ENCODE measurements at places on chromosomes 13 and 19.

DNA sequence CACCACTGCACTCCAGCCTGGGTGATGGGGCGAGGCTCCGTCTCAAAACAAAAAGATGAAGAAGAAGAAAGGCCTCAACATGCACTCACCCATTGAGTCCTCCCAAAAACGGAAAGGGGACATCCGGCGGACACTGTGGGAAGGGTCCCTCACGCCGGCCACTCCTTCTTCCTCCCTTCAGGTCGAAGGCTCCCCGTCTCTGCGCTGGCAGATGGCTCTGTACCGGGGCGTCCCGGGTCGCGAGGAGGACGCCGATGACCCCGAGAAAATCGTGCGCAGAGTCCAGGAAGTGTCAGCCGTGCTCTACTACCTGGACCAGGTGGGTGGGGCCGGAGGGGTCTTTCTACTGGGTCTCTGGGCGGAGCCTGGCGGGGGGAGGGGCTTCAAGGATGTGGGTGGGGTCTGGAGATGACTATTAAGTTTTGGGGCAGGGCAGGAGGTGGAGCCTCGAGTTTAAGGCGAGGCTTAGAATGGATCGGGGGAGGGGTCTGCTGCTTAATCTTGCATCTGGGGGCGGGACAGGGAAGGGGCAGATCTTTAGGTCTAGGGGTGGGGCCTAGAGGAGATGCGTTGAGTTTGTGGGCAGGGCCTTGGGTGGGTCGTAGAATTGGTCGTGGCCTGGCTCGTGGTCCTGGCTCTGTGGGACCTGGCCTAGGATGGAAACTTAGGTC, 90.2 kb downstream of the MAP4K1 start:
- no peak for DNase-seq

DNA sequence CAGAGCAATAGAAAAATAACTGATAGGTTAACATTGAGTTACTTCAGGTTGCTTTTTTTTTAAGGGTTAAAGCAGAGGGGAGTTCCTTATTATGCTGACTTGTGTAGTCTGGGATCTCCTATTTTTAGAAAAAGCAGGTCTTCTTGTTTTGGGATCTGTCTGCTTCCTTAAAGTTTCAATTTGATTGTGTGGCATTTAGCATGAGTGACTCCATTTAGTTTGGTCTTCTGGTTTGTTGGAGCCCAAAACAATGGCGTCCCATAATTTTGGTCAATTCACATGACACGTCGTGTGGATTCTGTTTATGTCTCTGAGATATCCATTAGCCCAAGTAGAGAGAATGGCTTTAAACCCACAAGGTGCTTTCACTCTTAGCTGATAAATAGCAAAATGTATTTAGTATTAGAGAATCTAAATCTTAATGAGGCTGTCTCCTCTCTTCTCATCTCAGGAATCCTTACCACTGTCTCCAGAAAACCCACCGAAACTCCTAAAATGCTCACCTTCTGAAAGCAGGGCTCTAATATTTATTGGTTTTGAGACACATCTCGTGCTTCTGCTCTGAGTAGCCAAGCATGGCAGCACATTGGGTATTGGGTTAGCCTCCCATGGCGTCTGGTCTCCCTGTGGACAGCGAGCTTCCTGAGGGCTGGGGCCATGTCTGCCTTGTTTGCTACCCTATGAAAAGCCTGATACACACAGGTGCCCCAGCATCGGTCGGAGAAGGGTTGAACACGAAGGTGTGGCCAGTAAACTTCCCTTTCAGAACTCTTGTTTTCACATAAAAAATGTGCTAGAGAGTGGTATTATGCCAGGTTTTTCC, 67.2 kb upstream of the GPR183 start:
- DNase-seq = no peak

DNA sequence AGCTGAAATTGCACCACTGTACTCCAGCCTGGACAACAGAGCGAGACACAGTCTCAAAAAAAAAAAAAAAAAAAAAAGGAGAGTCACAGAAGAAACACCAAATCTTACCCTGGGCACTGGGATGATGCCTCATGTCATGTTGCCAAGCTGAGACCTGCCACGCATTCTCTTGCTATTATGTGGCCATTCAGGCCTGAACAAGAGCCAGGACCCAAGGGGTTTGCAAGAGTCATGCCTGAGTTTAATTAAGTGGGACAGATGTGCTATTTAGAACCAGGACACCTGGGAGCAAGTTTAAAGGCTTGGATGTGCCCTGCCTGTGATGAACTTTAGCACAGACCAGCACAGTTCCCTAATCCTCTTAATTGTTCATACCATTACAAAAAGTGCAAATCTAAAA, 9.8 kb downstream of the PNMA8A start:
- DNase-seq = no peak

- peak; percentile 100 for DNase-seq
These were observed at the start of gene TOMM40 for GRCh38 chr19:44891016-44891882. TSS of gene TOMM40 (plus strand) at chr19:44891254. CDS start at chr19:44891416, 162 bp downstream.

DNA sequence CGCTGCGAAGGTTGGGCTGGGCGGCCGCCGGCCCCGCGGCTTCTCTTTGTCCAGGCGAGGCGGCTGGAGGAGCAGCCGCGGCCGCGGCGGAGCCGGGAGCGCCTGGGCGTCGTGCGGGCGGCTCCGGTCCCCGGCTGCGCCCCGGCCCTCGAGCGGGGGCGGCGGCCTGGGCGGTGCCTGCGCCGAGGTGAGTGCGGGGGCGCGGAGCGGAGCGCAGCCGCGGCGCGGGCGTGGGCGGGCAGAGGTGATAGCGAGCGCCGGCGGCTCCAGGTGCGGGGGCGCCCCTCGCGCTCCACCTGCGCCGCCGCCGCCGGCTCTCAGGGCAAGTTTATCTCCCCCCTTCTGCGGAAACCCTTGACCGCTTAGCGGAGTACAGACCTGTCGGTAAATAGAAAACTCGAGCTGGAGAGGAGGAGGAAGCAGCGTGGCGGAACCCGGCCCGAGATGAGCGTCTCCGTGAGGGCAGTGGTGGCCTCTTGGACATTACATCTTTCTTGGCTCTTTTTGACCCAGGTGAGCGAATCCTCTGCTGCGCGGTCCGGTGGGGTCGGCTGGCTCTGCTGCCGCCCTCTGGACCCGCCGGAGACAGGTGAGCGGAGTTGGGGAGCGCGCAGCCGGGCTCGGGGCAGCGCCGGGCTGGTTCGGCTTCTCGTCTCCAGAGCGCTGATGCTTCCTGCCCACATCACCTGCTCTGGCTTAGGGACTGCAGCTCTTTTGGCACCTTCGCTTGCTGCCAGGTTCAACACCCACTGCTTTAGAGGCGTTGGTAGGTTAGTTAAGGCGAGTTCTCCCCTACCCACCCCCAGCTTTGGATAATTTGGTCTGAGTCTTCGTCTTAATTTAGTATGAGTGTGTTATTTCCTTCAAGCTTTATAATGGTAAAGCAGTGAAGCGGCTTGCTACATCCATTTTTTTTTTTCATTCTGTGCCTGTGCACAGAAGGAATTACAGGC, at the start of gene MTUS2:
TSS of gene MTUS2 (plus strand) at position 241 of the 953 bp plus-strand sequence.
- DNase-seq = no peak

DNA sequence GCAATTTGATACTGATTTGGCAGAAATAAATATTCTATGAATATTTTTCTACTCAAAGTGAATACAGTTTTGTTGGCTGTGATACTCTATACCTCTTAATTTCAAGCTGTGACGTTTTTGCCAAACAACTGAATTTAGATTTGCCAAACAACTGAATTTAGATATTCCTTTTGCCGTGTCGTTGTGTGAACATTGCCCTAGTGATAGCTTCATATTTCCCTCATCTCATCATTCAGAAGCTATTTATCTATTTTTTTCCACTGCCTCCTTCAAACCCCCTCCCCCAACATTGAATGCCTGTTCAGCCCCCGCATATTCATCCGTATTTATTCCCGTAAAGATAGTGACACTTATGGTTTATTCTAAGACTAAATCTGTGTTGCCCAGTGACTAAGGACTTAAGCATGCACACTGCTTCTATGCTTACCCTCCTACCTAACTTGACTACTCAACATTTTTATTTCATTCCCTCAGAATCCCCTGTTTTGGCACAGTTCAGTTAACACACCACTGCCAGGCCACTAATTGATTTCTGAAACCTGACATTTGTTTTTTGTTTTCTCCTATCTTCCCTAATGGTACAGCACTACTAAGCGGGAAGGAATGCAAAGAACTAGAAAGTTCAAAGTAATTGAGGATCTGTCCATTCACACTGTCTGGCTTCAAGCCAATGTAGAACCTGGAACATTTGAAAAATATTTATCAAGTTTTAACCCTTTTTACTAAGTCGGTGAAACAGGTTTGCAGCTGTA, 2.8 kb upstream of the KLF5 start:
- DNase-seq = peak; percentile 88

- DNase-seq = no peak
These were observed 8.6 kb downstream of the ITM2B start for GRCh38 chr13:48241651-48242050.

- DNase-seq = no peak
These were observed 48.9 kb upstream of the URAD start for GRCh38 chr13:28037399-28037798.

GRCh38 chr13:108980237-108980636, 350.8 kb downstream of the MYO16 start:
- no peak for DNase-seq

DNA sequence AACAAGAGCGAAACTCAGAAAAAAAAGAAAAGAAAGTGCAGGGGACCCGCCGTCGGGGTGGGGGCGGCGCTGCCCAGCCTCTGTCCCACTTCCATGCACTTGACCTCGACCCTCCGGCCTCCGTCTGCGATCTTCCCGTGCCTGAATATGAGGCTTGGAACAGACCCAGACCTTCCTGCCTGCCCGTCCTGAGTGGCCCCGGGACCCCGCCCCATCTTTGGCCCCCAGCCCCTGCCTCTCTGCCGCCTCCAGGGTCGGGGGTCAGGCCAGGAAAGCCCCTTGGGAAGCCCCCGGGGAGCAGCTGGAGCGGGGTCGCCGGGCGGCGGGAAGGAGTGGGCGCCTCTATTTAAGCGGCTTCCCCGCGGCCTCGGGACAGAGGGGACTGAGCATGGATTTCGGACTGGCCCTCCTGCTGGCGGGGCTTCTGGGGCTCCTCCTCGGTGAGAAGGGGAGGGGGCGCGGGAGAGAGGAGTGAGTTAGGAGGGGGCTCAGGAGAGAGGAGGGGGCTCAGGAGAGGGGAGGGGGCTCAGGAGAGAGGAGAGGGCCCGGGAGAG, at the start of gene MADCAM1:
TSS of gene MADCAM1 (plus strand) at position 375 of the 554 bp plus-strand sequence. CDS start at position 389, 14 bp downstream.
- no peak for DNase-seq

GRCh38 chr13:32443111-32443510, 15.2 kb upstream of the N4BP2L1 start:
- peak; percentile 17 for DNase-seq

DNA sequence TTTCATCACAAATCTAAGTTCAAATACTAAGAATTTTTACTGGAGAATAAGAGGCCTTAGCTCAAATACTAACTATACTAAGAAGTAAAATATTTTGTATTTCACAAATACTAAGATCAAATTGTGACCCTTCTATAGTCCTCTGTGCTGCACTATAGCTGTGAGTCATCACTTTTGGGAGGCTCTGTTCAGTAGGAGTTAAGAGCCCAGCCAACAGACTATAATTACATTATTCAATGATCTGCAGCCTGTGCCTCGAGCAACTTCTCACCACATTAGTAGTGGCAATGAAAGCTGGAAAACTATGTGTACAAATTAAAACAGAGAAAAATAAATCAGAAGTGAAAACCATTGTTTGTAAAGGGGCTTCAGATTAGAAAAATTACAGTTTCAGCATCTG, 147.3 kb upstream of the GPC6 start:
- peak; percentile 68 for DNase-seq

DNA sequence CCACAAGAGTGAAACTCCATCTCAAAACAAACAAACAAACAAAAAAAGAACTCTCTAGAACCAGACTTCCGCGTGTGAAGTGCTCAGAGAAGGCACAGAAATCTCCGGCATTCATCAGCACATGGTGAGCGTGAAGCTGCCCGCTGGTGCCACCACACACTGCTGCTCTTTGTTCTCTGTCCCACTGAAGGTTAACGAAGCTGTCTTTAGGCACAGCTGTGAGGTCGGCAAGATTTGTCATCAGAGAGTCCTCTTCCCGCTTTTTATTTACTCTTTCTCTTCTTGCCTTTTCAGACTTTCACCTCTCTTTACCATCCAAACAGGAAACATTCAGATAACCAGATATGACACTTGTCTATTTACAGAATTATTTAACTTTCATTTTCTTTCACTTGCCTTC, 115.2 kb upstream of the ARGLU1 start:
- no peak for DNase-seq

DNA sequence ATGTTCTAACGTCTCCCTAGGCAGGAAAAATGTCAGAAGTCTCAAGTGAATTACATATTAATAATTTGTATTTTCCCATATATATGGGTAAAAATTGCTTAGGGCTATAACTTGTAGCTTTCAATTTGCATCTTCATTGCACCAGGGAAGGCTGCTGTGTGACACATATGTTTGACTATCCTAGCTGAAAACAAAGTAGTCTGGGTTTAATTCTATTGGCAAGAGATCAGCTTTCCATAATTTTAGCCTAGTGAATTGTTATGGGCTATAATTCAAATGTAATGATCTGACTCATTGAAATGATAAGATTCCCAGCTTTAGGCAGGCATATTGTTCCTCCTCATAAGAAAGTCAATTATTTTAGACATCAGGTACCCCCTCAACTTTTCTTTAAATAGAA, 553.1 kb downstream of the DCT start:
- no peak for DNase-seq

DNA sequence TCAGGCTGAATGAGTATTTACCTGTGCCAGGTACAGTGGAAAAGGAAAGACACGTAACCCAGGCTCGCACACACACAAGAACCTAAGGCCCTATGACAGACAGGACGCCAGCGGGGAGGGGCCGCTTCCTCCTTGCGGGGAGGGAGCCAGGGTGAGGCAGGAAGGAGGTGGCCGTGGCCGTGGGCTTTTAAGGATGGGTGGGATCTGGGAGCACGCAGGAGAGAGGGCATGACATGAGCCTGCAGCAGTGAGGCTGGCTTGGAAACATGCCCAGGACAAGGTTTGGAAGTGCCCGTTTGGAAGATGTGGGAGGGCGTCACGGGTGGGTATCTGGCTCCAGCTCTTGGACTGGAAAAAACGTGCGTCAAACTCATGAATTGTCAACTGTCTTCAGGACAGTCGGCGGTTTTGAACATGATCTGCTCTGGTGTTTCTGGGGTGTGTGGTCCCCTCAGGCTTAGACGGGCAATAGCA, 20.1 kb downstream of the SH3GL1 start:
- DNase-seq = no peak

GRCh38 chr13:107968470-107968869, 246.9 kb downstream of the LIG4 start:
- DNase-seq = no peak

- DNase-seq = no peak
These were observed 15.4 kb upstream of the MATK start for GRCh38 chr19:3801412-3802096.

- DNase-seq = no peak
These were observed 13.7 kb downstream of the SLC7A10 start for GRCh38 chr19:33211794-33212435.

- peak; percentile 96 for DNase-seq
These were observed 46.0 kb downstream of the SAE1 start for GRCh38 chr19:47176627-47177090.

- DNase-seq = peak; percentile 57
These were observed 104.9 kb downstream of the CACNA1A start for GRCh38 chr19:13401388-13401787.

GRCh38 chr19:48989701-48990291, 3.3 kb downstream of the GYS1 start:
- no peak for DNase-seq

Measured in fibroblast of pulmonary artery (primary cell).